ENCODE measurements at places on chromosomes 12 and 14.
A peak's percentile ranks its signal among the peaks of the same experiment; 100 is the strongest.

DNA sequence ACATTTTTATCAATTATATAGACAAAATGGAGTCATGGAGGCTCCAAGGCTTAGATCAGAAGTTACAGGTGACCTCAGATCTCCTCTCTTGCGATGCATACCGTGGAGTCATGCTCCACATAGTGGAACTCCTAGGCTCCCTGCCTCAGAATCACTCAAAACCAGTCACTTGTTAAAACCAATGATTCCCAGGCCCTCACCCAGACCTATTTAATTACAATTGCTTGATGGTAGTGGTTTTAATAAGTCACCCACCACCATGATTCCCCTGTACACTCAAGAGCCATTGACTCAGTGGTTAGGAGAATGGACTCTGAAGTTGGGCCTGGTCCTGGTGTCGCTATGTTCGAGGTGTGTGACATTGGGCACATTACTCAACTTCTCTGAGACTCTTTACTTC, 26.9 kb downstream of the IFNG-AS1 start:
- no peak for DNase-seq

- no peak for DNase-seq
Observed at GRCh38 chr12:4440187-4440941, 5.3 kb downstream of the FGF6 start.

GRCh38 chr12:65051218-65051617, 69.9 kb downstream of the WIF1 start:
- DNase-seq = no peak

- DNase-seq = no peak
Observed at GRCh38 chr14:54209511-54210250, 187.1 kb upstream of the CDKN3 start.

DNA sequence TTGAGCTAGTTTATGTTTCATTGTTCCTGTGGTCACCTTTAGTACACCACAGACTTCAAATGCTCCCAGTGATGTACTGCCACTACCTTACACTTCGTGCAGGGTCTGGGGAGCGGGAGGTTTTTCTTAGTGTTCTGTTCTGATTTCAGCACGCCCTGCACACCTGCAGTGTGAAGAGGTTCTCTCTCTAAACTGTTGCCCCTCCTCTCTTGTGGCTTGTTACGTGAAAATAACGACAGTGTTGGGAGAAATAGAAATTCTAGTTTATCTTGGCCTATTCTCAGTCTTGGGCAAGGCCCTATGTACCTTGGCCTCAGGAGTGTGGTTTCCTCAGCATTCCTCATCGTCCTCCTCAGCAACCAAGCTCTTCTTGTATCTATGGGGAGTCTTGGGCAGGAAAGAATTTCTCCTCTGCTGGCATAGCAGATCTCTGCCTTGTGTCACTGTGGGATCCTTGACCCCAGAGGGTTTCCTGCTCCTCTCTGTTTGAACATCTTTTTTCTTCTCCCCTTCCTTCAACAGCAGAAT, 48.6 kb downstream of the EIF2S3B start:
- DNase-seq = no peak

- DNase-seq = peak; percentile 5
Observed at GRCh38 chr14:44657696-44658388, 150.8 kb upstream of the FSCB start.

DNA sequence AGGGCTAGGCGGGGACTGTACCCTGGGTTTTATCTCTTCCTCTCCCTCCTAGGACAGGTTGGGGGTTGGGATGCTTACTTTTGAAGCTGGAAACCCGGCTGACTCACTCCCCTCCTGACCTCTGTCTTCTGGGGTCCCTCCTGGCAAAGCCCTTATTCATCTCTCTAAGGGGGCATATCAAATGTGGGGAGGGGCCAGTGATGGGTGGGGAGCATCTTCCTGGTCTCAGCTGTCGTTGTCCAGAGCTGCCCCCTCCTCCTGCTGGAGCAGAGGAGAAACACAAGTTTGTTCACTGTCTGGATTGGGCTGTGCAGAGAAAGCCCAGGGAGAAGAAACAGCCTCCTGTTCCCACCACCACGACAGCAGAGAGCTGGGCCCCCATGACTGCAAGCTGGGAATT, 85.8 kb downstream of the TNFAIP2 start:
- peak; percentile 45 for DNase-seq

GRCh38 chr12:124484067-124484466, 83.3 kb downstream of the NCOR2 start:
- DNase-seq = no peak

DNA sequence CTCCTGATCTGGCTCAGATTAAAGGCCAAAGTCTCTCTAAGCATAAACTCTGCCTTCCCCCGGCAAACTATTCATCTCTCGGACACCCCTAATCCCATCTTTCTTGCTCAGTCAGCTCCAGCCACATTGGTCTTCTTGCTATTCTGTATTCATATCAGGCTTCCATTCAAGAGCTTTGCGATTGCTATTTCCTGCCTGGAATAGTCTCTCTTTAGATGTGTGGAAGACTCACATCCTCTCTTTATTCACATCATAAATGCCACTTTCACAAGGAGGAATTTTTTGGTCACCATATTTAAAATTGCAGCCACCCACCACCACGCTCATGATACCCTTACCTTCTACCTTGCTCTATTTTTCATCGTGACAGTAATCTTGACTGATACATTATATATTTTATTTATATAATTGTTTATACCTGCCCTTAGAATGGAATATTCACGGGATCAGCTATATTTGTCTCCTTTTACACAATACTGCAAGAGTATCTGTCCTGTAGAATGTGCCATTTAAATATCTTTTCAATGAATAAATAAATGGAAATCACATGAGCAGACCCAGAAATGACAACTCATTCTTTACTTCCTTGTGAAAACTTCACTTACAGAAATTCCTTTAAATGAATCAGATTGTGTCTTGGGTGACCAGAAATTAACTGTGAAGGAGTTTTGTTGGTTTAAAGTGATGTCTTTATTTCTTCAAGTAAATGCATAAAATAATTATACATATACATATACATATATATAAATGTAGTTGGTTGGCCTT, 780.6 kb upstream of the FLRT2 start:
- DNase-seq = no peak

- DNase-seq = no peak
Observed at GRCh38 chr12:131091413-131091975, 137.8 kb downstream of the ADGRD1 start.

GRCh38 chr14:69101331-69101826, 51.5 kb downstream of the DCAF5 start:
- DNase-seq = peak; percentile 8

- DNase-seq = no peak
Observed at GRCh38 chr12:60977966-60978365, 1282.2 kb upstream of the USP15 start.

GRCh38 chr12:9032202-9032964, 43.0 kb downstream of the KLRG1 start:
- DNase-seq = no peak

DNA sequence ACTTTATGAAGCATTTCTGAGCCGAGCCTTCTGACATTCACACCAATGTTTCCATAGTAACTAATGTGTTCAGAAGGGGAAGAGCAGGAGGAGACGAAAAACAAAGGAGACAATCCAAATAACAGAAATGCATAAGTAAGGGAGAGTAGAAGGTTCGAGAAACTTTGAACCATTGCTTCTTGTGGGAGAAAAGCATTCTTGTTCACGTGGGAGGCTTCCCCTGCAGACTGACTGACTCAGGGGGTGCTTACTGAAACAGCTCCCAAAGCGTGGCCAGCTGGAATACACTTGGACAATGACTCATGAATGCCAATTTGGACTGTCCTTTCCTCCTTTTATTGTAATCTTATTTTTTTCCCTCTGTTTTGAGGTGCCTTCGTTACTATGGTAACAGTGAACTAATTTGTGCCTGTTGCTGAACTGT, 73.9 kb downstream of the NEDD1 start:
- DNase-seq = no peak

- peak; percentile 70 for DNase-seq
Observed at GRCh38 chr14:81219759-81220579, 790 bp downstream of the GTF2A1 start.
